ENCODE measurements at places on chromosomes 7 and 10.

- DNase-seq: no peak
These were observed 437.3 kb downstream of the CCSER2 start for GRCh38 chr10:84765656-84766055.

DNA sequence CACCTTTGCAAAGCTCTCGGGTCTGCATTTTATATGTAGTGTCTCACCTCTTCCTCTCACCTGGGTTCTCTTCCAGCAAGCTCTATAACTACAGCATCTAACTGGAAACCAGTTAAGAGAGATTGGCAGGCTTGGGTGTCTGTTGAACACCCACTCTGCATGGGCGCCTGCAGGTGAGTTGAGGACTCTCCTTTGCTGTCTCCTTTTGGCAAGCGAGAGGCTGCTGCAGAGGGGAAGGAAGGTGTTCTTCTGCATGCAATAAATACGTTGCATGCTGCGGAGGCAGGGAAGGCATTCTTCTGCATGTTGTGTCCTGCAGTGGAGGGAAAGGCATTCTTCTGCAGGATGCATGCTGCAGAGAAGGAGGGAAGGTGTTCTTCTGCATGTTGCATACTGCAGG is 81.4 kb upstream of the ADAM12 start:
- DNase-seq: no peak

GRCh38 chr10:486206-486605 is 203.3 kb downstream of the DIP2C start:
- no peak for DNase-seq

GRCh38 chr10:117346574-117346973 is 28.7 kb downstream of the PDZD8 start:
- no peak for DNase-seq

GRCh38 chr10:97050956-97051496 is 134.7 kb downstream of the SLIT1 start:
- no peak for DNase-seq

DNA sequence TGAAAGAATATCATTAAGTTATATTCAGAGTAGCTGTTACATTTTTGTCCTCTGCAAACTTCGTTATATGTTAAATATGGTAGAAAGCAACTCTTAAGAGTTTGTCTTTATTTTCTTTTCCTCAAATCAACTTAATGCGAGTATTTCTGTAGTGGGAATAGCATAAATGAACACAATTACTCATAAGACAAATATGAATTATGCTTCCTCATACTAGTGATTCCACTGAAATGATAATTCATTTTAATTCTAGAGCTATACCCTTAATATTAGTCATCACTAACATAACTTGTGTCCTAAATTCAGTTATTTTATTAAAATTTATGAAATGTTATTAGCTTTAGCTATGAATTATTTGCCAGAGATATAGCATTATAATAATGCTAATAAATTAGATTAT is 820.6 kb upstream of the KCND2 start:
- no peak for DNase-seq

GRCh38 chr10:14111208-14111607 is 219.5 kb downstream of the FRMD4A start:
- DNase-seq: no peak

- DNase-seq: no peak
These were observed 19.6 kb downstream of the FRMPD2 start for GRCh38 chr10:48254750-48255512.

DNA sequence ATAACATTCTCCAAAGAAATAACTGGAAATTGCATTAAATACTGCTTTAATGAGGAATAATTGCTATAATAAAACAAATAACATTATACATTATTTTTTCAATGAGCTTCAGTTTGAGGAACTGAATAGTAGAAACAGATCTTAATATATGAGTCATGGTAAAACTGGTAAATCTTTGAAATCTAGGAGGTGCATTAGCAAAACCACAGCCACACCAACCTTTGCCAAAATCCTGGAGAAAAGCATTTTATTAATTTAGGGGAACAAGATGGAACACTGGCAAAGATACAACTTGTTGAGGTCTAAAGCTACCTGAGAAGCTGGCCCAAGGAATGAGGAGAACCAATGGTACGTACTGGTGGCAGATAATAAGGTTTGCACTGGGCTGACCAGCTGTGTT is 5.4 kb upstream of the ASL start:
- no peak for DNase-seq

- no peak for DNase-seq
These were observed 980.0 kb downstream of the DNAJB9 start for GRCh38 chr7:109549471-109550193.

- DNase-seq: no peak
These were observed 17.4 kb downstream of the NKX6-2 start for GRCh38 chr10:132768346-132769248.

- peak; percentile 65 for DNase-seq
These were observed 43.9 kb upstream of the GPR158 start for GRCh38 chr10:25130906-25131305.

DNA sequence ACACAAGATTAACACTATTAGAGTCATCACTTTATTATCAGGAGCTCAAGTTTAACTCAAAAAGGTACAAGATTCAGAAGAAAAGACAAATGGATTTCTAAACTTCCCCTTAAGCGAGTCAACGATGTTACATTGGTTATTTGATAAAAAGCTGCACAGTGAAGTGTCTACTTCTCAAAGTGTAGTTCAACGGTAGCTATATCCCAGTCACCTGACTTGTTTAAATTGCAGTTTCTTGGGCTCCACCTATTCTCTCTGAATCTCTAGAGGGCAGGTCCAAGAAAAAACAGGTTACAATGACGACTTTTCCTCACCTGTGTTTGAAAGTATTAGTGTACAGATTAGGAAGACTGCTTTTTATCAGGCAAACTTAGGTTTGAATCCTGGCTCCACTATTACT is 16.6 kb downstream of the MINDY3 start:
- no peak for DNase-seq

GRCh38 chr7:132943645-132944044 is 138.2 kb downstream of the CHCHD3 start:
- no peak for DNase-seq

- no peak for DNase-seq
These were observed 37.7 kb downstream of the ATXN7L1 start for GRCh38 chr7:105838627-105839231.

GRCh38 chr10:69239816-69240434 is 19.8 kb downstream of the HKDC1 start:
- no peak for DNase-seq

DNA sequence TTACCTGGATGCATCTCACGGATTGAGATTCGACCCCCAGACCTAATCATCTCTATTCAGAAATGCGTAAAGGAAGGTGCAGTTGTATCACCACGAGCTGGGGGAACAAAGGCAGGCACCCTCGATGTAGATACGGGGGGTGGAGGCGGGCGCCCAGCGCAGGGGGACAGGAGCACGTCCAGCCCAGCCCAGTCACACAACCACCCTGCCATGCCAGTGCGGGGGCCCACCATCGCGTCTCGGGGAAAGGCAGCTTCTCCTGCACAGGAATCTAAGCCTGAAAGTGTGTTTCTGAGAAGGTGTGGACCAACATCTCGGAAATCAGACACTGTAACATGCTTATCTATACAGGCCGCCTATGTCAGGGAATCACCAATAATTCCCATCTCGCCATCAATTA is 131.1 kb downstream of the DIP2C start:
- DNase-seq: no peak

- no peak for DNase-seq
These were observed 1155.2 kb upstream of the AUTS2 start for GRCh38 chr7:68442931-68443631.

GRCh38 chr7:150874401-150875198 is 22.3 kb downstream of the AOC1 start:
- no peak for DNase-seq

DNA sequence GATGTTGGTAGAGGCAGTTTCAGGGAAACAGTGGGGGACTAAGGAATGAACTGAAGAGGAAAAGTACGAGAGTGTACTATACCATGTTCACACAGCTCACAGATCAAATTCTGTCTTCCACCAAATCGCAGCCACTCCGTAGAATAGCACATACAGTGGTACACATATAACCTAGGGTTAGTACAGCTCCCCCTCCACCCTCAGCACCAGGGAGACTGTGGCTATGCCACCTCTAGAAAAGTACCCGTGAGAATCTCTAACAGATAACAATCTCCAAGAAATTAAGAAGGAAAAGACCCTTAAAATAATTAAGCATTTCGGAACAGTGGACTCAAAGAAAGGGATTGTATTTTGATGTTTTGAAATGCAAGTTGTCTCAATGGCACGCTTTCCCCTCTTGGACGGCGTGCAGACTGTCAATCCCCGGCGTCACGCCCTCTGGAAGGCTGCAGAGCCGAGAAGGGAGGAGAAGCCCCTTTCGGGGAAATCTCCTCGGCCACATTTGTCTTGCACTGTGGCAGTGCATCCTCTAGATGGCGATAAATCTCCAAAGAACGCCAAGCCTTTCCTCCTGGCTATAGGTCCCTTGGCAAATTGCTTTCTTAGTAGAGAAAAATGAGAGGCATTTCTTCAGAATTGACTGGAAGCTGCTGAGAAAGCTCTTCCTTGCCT is 345.0 kb downstream of the REEP3 start:
- peak; percentile 32 for DNase-seq

GRCh38 chr7:79452495-79453265 is 787 bp downstream of the MAGI2 start:
- DNase-seq: no peak

DNA sequence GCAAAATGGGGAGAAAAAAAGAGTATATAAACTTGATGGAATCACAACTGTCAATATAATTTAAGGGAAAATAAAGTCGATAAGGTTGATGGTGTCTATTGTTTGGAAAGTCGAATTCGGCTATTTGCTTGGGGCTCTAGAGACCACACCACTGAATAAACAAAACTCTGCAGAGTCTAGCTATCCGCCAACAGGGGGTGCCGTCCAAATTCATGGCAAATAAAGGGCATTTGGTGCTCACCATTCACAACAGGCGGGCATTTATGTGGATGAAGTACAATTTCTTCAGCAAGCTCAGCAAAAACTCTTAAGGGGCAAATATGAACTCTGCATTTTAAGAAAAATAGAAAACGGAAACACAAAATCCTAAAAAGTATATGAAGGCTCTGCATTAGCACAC is 23.3 kb downstream of the CD36 start:
- no peak for DNase-seq

DNA sequence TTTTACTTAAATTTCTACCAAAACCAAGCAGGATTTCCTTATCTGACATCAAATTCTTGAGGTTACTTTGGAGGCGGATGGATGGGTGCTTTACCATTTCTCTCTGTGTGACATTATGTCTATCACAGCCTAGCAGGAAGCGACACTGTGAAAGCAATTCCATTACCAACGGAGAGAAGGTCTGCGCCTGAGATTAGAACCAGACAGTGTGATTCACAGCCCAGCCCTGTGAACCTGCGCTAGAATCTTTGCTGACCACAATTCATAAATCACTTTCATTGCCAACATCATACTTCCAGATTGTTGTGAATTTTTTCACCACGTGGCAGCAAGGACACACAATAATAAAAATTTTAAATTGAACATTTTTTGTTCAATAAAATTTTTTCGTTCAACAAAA is 126.5 kb downstream of the CUBN start:
- peak; percentile 84 for DNase-seq

DNA sequence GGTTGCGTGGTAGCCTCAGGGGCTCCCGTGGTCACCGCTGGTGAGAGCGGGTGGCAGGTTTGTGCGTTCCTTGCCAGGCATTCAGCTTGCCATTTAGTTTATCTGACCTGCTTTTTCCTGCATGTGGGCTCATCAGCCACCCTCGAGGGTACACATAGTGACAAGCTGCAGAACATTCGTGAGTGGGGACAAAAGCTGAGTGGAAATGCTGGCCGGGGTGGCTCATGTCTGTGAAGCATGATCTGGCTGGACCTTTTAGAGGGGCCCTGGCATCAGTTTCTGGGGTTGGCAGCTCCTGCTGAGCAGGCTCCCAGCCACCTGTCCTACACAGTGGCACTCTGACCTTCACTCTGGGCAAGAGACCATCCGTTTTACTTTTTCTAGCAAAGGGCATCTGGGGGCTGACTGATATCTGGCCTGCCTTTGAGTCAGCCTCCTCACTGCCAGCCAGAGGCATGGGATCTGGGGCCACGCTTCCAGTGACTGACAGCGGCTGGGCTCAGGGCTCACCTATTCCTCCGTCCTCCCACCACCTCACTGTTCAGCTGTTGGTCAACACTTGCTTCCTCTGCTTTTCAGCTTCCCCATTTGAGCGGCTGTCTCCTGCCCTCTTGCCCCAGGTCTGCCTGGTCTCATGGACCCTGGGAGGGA is 75.0 kb downstream of the LANCL2 start:
- DNase-seq: no peak

DNA sequence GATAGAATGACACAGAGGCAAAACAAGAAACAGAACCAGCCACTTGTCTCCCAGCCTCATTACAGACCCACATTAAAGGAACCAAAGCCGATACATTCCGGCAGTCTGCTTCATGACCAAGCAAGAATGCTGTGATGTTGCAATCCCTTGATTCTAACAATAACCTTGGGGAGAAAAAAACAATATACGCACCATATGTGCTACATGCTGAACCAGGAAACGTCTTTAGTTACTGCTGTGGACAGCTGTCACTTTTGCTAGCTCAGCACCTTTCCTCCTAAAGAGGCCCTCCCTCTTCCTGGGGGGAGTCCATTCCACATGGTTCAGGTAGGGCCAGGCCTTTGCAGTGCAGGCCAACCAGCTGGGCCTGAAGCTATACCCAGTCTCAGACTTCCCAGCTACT is 79.1 kb downstream of the PRTFDC1 start:
- DNase-seq: peak; percentile 69

GRCh38 chr7:137957887-137958286 is 44.0 kb downstream of the CREB3L2 start:
- peak; percentile 94 for DNase-seq

DNA sequence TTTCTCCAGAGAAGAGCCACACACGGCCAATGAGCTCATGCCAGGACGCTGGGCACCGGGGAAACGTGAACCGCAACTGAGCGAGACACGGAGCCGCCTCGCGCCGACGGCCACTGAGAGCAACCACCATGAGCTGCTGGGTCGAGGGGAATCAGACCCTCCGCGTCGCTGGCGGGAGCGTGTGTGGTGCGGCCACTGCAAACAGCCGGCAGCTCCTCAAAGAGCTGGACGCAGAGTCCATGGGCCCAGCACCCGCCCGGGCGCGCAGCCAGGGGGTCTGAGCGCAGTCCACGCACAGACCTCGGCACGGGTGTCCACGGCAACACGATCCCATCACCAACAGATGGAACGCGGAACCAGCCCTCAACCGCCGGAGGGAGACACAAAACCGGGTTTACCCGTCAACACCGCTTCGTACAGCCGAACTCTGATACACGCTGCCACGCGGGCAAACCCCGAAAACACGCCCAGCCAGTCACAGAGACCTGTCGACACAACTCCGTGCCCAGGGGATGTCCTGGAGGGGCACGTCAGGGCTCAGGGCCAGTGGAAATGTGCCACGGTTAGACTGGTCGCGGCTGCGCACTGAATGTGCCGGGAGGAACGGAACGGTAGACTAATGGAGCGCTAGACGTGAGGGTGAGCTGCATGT is 147.1 kb downstream of the ELFN1 start:
- no peak for DNase-seq

GRCh38 chr7:1361016-1361755 is 98.1 kb downstream of the MICALL2 start:
- no peak for DNase-seq

GRCh38 chr7:1810521-1810920 is 140.4 kb downstream of the ELFN1 start:
- DNase-seq: no peak

Data from stromal cell of bone marrow (primary cell).